ENCODE measurements at places on chromosomes 7 and 10.

DNA sequence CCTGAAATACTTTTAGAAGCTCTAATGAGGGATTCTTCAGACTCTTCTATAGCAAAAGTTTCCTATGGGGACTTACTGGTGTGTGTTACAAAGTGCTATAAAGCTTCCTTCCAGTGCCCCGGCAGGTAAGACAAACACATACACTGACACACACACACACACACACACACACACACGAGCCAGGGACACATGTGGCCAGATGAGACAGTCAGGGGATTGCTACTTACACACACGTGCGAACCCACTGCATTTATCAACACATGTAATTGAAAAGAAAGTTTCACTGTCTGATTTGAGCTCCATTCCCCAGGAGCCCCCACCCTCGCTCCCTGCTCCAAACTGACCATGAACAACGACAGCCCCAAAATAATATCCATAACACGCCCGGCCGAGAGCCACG lies 119.8 kb downstream of the PRPF18 start:
- no peak for DNase-seq

DNA sequence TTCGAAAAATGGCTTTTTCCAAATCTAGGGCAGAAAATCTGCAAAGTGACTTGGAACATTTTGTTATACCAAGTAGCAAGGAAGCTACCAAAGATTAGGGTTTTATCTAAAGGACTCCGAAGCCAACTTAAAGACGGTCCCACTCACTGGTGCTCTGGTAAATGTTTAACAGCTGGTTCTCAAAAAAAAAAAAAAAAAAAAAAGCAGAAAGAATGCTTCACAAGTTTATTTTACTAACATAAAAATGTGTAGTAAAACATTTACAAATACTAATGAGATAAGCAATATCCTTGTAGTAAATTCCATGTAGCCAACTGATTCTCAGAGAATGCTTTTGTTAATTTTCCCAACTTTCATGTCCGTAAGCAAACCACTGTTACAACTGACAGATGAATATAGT lies 38.4 kb downstream of the TAF3 start:
- DNase-seq = no peak

- peak; percentile 17 for DNase-seq
Observed at GRCh38 chr7:12646139-12646538, 41.3 kb upstream of the ARL4A start.

- DNase-seq = no peak
Observed at GRCh38 chr7:36078816-36079360, 74.2 kb upstream of the EEPD1 start.

DNA sequence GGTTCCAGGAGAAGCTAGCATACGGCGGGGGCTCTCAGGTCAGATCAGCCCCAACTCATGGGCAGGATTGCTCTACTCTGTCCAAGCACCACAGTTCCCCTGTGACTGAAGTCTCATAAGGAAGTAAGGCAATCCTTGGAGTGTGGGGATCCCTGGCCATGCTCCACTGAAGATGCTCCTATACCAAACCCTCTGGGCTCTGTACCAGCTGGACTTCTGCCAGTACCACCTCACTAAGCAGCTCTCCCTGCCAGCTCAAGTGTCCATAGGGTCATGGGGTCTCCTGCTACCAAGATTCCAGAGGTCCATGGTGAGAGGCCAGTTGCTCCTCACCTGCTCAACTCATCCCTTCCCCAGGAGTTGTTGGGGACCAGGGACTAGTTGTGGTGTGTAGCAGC lies 355.7 kb upstream of the STEAP1 start:
- DNase-seq = no peak
